ENCODE measurements at places on chromosomes 2 and 18.
A peak's percentile ranks its signal among the peaks of the same experiment; 100 is the strongest.

DNA sequence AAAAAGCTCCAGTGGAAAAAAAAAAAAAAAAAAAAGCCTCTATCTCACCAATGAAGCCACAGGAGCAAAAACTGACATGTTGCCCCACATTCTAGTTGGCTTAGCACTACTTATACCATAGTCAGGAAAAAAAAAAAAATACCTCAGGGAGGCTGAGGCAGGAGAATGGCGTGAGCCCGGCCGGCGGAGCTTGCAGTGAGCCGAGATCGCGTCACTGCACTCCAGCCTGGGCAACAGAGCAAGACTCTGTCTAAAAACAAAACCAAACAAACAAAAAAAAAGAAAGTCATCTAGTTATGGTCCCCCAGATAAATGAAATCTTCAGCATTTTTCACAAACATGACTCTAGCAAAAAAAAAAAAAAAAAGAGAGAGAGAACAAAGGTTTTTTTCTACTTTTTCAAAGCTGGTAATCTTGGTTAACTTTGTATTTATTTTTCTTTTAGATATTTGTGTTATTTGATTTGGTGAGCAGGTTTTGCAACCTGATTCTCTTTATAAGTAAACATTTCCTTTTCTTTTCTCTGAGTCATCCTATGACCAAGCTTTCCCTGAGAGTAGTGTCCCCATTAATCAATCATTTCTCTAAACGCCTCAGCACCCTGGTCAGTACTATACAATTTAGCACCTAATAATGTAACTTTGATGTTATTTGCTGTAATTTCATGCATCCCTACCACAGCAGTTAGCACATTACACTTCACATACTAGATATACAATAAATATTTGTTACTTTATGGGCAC lies 273.7 kb upstream of the PIK3C3 start:
- no peak for DNase-seq

- DNase-seq: no peak
Observed at GRCh38 chr18:69758458-69758857, 189.2 kb downstream of the CD226 start.

DNA sequence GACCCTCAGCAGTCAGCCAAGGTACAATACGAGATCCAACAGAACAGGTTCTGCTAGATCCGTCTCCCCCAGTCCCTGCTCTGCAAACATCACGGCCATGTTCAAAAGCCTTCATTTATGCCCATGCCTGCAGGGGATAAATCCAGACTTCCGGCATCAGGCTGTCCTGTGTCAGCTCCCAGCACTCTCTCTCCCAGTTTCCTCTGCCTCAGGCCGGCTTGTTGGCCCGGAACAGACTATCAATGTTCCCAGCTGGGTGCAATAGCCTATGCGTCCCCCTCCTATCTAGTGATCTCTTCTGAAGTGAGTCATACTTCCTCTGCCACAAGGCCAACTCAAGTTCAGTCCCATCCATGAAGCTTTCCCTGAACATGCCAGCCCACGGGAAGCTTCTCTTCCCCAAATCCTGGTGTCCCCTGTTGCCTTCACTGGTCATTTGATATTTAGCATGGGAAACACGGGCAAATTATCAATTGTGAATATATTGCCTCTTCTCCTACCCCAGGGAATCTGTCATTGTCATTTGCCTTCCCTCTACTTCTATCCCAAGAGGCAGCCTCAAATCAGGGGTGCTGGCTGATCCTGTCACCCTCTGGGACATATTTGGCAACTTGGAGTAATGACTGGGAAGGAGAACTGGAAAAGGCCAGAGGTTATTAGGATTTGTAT lies 51.1 kb downstream of the CAPN13 start:
- no peak for DNase-seq

DNA sequence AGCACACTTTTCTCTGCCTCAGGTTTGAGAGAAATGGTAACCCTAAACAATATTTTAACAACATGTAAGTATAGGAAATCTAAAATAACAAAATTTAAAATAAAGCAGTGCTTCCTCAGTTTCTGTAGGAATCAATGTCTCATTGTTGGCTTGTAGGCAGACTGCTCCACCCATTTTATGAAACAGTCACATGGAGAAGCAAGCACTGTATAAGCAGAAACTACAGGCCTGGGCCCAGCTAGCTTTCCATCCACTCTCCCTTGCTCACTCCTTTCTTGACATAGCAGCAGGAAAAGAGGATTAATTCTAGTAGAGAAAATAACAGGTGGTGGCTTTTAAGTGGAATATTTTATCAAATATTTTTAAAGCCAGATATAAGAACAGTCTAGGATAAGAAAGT lies 97.2 kb downstream of the PLEKHM3 start:
- DNase-seq: no peak

GRCh38 chr2:149076863-149077412 lies 38.4 kb downstream of the LYPD6B start:
- DNase-seq: no peak

DNA sequence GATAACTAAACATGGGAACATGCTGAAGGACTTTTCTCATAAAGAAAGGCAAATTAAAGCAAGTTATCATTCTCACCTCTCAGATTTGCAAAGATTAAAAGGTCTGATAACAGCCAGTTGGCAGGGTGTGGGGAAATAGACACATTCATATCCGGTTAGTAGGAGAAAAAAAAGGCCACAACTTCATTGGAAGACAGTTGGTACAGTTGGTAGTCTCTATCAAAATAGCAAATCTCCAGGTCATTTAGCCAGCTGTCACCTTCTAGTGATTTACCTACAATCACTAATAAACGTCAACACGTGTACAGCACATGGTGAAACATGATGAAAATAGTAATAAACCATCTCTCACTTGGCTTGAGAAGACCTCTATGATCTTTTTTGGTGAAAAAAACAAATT lies 16.6 kb downstream of the INPP5D start:
- no peak for DNase-seq

DNA sequence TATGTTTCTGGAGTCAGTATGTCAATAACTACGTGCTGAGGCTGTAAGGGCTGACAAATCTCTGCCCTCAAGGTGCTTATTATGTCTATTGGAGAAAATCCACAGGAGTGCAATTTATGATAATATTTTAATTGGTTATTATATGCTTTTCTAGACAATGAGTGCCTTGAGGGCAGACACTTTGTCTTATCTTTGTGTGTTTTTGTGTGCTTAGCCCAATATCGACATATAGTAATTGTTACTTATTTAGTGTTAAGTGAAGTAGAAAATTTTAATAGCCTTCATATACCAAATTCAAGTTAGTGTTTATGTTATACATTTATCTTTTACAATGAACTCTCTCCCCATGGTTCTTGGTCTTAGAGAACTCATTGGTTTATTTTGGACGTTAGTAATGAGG lies 118.9 kb downstream of the WDR7 start:
- DNase-seq: no peak

DNA sequence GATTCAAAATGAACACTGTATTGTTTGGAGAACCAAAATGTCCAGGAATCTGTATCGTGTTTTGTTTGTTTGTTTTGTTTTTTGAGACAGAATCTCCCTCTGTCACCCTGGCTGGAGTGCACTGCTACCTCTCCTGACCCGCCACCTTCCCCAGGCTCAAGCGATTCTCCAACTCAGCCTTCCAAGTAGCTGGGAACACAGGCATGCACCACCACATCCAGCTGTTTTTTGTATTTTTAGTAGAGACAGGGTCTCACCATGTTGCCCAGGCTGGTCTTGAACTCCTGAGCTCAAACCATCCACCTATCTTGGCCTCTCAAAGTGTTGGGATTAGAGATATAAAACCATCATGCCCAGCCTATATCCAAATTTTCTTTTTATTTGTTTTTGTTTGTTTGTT lies 74.6 kb downstream of the KYNU start:
- DNase-seq: no peak

DNA sequence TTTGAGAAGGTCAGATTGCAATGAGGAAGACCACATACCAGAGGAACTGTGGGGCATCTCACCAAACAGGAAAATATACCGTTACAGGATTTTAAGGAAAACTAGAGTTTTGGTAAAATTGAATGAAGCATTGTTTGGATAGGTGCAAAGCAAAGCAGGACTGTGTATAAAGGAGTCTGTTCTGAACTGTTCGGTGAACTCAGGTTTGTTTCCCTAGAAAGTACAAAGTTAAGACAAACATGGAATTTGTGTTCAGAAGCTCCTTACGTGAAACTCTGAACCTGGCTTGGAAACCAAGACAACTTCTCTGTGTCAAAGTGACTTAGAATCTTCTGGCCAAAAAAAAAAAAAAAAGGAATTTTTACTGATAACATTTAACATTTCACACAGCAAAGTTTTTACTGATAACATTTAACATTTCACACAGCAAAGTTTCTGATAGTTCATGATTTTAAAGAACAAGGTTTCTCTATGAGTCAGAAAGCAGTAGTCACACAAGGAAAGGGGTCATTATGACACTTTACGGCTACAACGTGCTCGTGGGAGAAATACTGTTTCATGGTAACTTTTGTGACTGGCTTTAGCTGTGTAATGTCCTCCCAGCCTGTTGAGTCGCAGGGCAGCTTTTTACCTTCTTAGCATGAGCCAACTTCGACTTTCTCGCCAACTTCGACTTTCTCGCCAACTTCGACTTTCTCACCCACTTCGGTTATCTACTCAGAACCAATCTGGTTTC lies 21.2 kb upstream of the TET3 start:
- DNase-seq: no peak

GRCh38 chr2:201403880-201404279 lies 46.7 kb upstream of the FLACC1 start:
- no peak for DNase-seq

DNA sequence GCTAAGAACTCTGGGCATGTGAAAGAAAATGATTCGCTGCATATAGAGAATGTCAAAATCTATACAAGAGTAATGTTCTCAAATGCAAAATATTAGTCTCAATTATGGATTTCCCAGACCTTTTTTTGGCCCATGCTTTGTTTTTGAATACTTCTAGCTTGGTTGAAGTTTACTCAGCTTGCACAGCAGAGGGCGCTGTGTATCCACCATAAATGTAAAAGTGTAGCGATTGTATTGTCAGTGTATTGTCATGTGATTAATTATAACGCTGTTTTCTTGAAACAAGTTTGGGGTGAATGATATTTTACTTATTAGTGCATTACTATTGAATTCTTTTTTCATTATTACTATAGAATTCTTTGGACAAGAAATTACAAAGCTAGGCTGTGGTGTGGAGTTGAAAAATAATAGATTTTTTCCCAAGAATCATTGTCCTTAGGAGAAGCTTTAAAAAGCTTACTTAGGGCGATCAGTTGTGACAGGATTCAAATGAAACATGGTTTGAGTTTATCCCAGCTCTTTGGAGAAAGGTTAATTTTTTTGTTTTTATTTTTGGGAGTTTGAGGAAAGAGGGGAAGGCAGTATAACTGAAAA lies 98.3 kb downstream of the PIK3C3 start:
- peak; percentile 28 for DNase-seq

DNA sequence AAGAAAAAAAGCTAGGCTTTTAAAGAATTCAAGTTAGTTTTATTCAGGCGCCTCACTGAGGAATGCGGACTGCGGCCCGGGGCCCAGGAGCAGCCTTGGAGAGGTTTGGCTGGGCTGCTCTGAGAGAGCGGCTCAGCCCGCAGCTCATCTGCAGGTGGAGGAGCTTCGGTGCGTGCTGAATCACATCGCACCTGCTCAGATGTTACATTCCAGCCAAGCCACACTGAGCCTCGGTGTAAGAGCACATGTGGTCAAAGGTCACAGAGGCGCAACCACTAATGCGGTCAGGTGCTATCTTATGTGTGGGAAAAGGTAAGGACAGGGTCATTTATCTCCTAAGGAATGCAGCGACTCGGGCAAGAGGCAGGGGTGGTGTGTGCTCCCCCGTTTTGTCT lies 17.1 kb upstream of the CNDP1 start:
- no peak for DNase-seq

- no peak for DNase-seq
Observed at GRCh38 chr18:66761166-66761565, 157.3 kb upstream of the CDH19 start.

DNA sequence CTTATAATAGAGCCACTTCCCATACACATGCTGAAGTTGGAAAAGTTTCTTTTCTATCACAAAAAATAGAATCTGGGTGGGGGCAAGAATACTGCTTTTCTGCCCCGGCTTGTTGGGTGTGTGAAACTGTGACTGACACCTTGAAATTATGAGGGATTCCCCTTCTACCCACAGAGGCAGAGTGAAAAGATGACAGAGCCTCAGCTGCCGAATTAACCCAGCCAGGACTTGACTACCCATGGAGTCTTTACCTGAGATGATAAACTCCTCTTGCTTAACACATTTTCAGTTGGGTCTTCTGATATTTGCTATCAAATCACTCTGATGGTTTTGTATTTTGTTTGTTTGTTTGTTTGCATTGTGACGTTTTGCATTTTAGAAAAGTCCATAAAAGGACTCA lies 66.0 kb upstream of the PMAIP1 start:
- DNase-seq: no peak

- DNase-seq: no peak
Observed at GRCh38 chr2:117850015-117850414, 35.5 kb downstream of the DDX18 start.

Measured in memory B cell (primary cell).